ENCODE measurements at places on chromosomes 11 and 22. TPM values are rescaled to one million over a fixed set of nuclear protein-coding genes. Genes with fewer than 3 reads are reported as not detected.

DNA sequence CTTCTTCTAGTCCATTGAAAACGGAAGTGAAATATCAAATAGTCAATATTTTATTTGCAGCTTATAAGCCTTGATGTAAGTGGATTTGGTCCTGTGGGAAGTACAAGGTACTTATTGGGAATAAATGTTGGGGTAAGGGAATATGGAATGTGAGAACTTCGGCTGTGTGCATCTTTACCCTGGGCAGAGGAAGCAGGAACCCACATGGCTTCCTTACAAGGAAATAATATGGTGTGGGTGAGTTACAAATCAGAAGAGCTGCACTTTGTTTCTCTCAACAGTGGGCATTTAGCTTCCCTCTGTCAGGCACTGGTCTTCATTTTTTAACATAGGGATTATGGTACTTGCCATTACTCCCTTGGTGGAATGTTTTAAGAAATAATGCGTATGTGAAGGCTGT is 77.9 kb downstream of the SCN3B start:
- no peaks in the 10 kb centered on the region for H3K4me1 ChIP-seq
- H3K4me3 ChIP-seq = no peak overlapping the region
- DNase-seq = no peak
- H3K27ac ChIP-seq = no peak overlapping the region
- H3K27me3 ChIP-seq = no peaks in the 10 kb centered on the region

GRCh38 chr22:45553351-45554039 is 50.8 kb downstream of the FBLN1 start:
- no peaks in the 10 kb centered on the region for H3K27me3 ChIP-seq
- no peak overlapping the region for H3K4me3 ChIP-seq
- peak; percentile 94 for DNase-seq
- no peaks in the 10 kb centered on the region for H3K4me1 ChIP-seq
- peaks cover 87% of the 10 kb centered on the region for H3K36me3 ChIP-seq

DNA sequence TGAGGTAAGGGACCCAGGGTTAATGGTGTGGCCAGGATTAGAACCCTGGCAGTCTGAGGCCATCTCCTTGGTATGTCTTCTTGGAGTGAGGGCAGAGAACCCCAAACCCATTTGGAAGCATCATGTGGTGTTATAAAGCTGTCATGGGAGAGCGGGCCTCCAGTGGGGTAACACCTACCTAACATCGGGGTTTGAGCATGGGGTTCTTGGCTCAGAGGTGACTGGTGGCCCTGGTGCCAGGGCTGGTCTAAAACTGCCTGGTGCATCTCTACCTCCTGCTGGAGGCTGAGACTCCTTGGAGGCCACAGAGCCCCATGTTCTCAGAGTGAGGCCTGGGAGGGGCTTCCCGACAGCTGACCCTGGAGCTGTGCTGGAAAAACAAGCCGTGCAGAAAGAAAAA is 4.5 kb downstream of the PRDM11 start:
- no peak for DNase-seq
- no peaks in the 10 kb centered on the region for H3K36me3 ChIP-seq
- H3K27me3 ChIP-seq = no peaks in the 10 kb centered on the region
- no peaks in the 10 kb centered on the region for H3K4me1 ChIP-seq
- no peak overlapping the region for H3K4me3 ChIP-seq

DNA sequence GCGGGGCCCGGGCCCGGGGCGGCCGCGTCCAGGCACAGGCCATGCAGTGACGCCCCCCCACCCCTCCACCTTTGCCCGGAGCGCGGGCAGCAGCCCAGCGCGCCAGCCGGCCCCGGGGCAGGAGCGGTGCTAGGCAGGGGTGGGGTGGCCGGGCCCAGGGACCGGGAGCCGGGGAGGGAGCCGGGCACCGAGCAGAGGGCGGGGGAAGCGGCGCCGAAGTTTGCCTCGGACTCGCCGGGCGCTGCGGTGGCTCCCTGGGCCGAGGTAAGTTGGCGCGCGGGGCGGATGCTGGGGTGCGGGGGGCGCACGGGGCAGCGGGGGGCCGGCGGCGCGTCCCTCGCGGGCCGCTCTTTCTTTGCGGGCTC is 332 bp downstream of the TEAD1 start:
- no peak for DNase-seq
- no peaks in the 10 kb centered on the region for H3K27me3 ChIP-seq
- H3K36me3 ChIP-seq = peaks cover 5% of the 10 kb centered on the region
- H3K27ac ChIP-seq = peak overlapping the region; percentile 93
- H3K4me1 ChIP-seq = peaks cover 12% of the 10 kb centered on the region

DNA sequence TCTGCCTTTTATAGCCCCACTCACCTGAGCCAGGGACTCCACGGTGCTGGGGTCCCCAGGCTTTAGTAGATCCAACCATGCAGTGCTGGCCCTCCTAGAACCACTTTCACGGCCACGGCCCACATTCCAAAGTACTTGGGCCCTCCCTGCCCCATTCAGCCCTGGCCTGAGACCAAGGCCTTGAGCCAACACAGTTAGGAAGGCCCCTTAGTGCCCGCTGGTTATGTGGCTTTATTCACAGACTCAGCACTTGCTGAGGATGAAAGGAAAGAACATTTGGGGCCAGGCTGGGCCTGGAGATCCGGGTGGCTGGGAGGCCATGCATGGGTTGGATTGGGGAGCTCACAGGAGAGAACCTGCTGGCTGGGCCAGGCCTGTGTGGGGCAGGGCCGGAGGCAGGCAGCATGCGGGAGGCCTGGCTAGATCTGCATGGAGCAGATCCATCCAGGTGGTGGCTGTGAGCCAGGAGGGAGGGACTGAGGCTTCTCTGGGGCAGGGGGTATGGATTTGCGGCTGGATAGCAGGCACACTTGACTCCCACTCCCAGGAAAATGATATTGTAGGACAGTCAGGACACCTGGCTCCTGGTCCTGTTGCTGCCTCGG is 12.6 kb downstream of the CHRM1 start:
- no peaks in the 10 kb centered on the region for H3K4me1 ChIP-seq
- no peak overlapping the region for H3K4me3 ChIP-seq
- no peak overlapping the region for H3K27ac ChIP-seq
- DNase-seq = no peak
- H3K27me3 ChIP-seq = no peaks in the 10 kb centered on the region
- no peaks in the 10 kb centered on the region for H3K36me3 ChIP-seq

DNA sequence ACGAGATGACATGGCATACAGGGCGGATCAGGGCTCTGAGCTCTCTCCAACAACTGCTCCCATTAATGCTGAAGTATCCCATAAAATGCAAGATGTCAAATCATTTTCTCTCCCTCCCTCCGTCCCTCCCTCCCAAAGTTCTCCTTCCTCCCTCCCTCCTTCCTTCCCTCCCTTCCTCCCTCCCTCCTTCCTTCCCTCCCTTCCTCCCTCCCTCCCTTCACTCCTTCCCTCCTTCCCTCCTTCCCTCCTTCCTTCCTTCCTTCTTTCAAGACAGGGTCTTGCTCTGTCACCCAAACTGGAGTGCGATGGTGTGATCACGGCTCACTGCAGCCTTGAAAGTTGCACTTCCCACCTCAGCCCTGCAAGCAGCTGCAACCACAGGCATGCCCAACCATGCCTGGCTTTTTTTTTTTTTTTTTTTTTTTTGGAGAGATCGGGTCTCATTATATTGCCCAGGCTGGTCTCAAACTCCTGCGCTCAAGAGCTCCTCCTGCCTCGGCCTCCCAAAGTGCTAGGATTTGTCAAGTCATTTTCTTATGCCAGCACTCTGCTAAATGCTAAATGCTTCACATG is 38.2 kb downstream of the TXN2 start:
- H3K36me3 ChIP-seq = no peaks in the 10 kb centered on the region
- H3K27me3 ChIP-seq = no peaks in the 10 kb centered on the region
- DNase-seq = peak; percentile 76

DNA sequence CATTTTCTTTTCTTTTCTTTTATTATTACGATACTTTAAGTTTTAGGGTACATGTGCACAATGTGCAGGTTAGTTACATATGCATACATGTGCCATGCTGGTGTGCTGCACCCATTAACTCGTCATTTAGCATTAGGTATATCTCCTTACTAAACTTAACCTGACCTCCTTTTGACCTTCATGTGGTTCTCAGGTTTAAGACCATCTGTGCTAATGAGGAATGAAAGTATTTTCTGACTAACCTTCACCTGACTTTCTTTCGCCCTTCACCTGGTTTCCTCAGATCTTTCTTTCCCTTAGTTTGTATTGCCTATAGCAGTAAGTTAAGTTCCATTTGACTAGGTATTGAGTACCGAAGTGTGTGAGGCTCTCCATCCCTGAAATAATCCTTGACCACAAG is 6.5 kb downstream of the EXPH5 start:
- peaks cover 5% of the 10 kb centered on the region for H3K4me1 ChIP-seq
- H3K4me3 ChIP-seq = no peak overlapping the region
- H3K36me3 ChIP-seq = no peaks in the 10 kb centered on the region

GRCh38 chr22:30829901-30830550 is 135.4 kb downstream of the OSBP2 start:
- no peaks in the 10 kb centered on the region for H3K4me1 ChIP-seq
- no peak overlapping the region for H3K4me3 ChIP-seq
- no peaks in the 10 kb centered on the region for H3K36me3 ChIP-seq
- H3K27me3 ChIP-seq = no peaks in the 10 kb centered on the region

GRCh38 chr22:34429314-34429713 is 509.0 kb upstream of the LARGE1 start:
- H3K36me3 ChIP-seq = no peaks in the 10 kb centered on the region
- no peaks in the 10 kb centered on the region for H3K27me3 ChIP-seq
- H3K4me3 ChIP-seq = no peak overlapping the region
- H3K27ac ChIP-seq = no peak overlapping the region
- no peaks in the 10 kb centered on the region for H3K4me1 ChIP-seq

GRCh38 chr11:65446446-65447277 is 24.1 kb downstream of the NEAT1 start:
- peaks cover 31% of the 10 kb centered on the region for H3K36me3 ChIP-seq
- H3K27me3 ChIP-seq = no peaks in the 10 kb centered on the region
- no peaks in the 10 kb centered on the region for H3K4me1 ChIP-seq
- peak; percentile 52 for DNase-seq
- H3K27ac ChIP-seq = no peak overlapping the region
- H3K4me3 ChIP-seq = no peak overlapping the region

DNA sequence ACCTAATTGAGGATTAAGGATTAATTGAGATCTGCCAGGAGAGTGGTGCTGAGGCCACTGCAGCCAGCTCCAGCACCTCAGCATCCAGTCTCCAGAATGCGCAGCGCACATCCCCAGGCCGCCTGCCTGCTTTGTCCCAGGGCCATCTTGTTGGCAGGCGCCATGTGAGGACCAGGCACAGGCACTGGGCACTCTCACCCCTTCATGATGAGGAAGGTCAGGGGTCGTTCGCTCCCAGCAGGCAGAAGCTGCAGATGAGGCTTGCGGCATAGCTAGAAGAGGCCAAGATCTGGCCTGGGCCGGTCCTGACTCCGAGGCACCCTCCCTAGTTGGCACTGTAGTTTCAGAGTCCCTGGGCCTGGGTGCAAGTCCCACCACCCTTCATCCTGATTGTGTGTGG is 6.4 kb downstream of the CABP2 start:
- H3K27me3 ChIP-seq = peaks cover 16% of the 10 kb centered on the region
- no peak overlapping the region for H3K27ac ChIP-seq
- H3K4me1 ChIP-seq = no peaks in the 10 kb centered on the region
- H3K4me3 ChIP-seq = no peak overlapping the region
- no peaks in the 10 kb centered on the region for H3K36me3 ChIP-seq

DNA sequence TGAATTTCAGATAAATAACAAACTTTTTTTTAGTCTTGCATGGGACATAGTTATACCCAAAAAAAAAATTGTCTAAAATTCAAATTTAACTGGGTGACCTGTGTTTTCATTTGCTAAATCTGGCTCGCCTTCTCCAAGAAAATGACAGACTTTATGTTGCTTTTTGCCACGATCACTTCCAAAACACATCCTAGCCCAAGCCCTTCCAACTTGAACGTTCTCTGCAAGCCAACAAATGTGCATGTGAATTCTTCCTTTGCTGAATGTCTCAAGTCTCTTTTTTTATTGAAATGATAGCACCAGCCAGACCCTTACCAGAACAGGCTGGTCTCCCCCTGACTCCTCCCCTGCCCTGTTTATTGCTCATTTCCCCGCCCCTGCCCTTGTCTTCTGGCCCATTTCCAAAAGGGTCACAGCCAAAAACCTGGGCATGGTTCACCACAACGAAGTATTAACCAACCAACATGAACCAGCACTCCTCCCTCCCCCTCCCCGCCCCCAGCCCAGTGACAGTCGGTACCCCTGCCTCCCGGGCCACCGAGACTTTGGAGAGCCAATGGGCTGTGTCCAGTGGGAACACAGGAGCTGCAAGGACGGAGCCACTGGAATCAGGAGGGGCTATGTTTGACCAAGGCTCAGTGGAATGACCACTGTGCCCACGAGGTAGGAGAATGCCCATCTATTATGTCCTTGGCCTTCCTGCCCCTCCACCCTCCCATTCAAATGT is 63.2 kb downstream of the BTG4 start:
- H3K4me1 ChIP-seq = no peaks in the 10 kb centered on the region
- peak; percentile 26 for DNase-seq
- H3K27me3 ChIP-seq = no peaks in the 10 kb centered on the region
- H3K4me3 ChIP-seq = no peak overlapping the region
- no peaks in the 10 kb centered on the region for H3K36me3 ChIP-seq

DNA sequence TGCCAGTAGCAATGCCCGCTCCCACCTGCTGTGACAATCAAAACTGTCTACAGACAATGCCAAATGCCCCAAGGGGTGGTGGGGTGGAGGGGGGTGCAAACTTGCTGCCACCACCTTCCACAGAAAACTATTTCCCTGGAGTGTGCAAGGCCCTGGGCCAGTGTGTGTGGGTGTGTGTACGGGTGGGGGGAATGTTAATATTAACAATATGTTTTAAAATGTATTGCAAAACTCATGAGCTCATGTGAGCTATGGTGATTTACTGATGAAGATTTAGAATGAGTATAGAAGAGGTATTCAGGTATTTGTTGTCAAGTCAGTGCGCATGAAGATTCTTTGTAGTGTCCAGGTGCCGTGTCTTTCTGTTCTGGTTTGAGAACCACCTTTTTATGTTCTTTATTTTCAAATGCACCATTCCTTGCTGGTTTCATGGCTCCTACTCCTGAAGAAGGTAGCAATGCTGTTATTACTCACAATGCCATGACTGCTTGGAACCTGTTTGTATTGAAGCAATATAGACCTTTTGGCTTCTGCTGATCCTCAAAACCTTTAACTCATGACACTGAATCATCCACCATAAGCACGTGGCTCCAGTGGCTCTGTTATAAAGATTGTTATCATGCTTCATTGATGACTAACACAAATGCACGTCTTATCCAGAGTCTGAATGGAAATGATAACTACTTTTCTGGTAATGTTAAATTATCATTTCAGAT is 29.9 kb upstream of the AQP11 start:
- no peaks in the 10 kb centered on the region for H3K36me3 ChIP-seq
- no peaks in the 10 kb centered on the region for H3K27me3 ChIP-seq
- no peak for DNase-seq
- no peaks in the 10 kb centered on the region for H3K4me1 ChIP-seq

Gene KRTAP5-9
- total RNA-seq = 0.34 TPM

Gene CFAP300
- total RNA-seq = 1.8 TPM

Gene SLC25A1
- 111 TPM for total RNA-seq

Gene DUSP8
- total RNA-seq = 7.0 TPM

Gene C11orf16
- not detected for total RNA-seq

Gene GAB4
- total RNA-seq = 0.63 TPM

Gene VPREB1
- not detected for total RNA-seq

Gene SYCE3
- not detected for total RNA-seq
